ENCODE measurements at places on chromosomes 5 and 9.
A peak's percentile ranks its signal among the peaks of the same experiment; 100 is the strongest.

DNA sequence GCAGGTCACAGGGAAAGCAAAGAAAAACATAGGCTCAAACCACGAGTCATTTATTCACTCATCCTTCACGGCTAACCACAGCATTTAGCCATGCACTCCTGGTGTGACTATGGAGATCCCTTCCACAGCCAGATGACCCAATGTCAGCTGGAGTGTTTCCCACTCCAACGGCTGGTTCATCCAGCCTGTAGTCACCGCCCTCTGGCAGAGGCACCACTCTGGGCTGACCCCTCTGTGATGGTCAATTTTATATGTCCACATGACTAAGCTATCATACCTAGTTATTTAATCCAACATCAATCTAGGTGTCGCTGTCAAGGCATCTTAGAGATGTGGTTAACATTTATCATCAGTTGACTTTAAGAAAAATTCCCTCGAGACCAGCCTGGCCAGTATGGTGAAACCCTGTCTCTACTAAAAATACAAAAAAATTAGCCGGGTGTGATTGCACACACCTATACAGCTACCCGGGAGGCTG lies 9.5 kb upstream of the PHF19 start:
- DNase-seq = no peak

- DNase-seq = no peak
Observed at GRCh38 chr5:97224112-97224750, 41.2 kb upstream of the RIOK2 start.

- DNase-seq = no peak
Observed at GRCh38 chr9:114448706-114449105, 56.6 kb downstream of the WHRN start.

- DNase-seq = no peak
Observed at GRCh38 chr9:75047506-75047905, 19.4 kb upstream of the CARNMT1 start.

- no peak for DNase-seq
Observed at GRCh38 chr5:99141534-99142128, 212.8 kb upstream of the CHD1 start.

DNA sequence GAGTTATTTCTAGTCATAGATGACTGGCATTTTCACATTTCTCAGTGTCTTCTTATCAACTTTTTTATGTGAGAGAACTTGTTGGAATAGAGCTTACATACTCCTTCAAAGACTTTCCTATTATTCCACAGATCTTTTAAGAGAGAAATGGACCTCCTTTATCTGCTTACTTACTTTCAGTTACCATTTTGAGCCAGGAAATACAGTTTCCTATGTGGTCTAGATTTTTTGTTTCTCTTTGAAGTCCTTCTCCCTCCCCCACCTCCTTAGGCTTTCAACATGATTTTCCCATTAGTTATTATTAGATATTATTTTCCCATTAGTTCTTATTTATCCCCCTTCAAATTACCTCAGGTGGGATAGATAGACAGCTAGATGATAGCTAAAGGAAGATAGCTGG lies 289.1 kb upstream of the ITGA1 start:
- DNase-seq = no peak

DNA sequence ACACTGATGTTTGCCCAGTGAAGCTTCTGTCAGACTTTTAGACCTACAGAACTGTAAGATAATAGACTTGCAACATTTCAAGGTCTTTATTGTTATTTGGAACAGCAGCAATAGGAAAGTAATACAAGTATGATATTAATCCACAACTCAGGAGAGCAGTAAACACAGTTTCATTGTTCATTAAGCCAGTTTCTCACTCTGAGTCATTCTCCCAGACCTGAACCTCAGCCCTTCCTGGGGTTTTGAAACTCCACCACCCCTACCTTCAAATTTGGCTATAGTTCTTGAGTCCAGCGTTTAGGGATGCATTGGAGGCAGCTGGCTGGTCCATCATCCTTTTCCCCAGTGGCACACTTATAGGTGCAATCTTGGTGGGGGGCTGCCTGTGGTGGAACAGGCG lies 203.2 kb downstream of the RAB3C start:
- DNase-seq = no peak

GRCh38 chr5:169288066-169288930 lies 12.6 kb downstream of the SLIT3 start:
- DNase-seq = no peak

GRCh38 chr5:97547999-97548738 lies 365.1 kb upstream of the RIOK2 start:
- no peak for DNase-seq

GRCh38 chr5:159616952-159617351 lies 286.7 kb upstream of the IL12B start:
- no peak for DNase-seq

DNA sequence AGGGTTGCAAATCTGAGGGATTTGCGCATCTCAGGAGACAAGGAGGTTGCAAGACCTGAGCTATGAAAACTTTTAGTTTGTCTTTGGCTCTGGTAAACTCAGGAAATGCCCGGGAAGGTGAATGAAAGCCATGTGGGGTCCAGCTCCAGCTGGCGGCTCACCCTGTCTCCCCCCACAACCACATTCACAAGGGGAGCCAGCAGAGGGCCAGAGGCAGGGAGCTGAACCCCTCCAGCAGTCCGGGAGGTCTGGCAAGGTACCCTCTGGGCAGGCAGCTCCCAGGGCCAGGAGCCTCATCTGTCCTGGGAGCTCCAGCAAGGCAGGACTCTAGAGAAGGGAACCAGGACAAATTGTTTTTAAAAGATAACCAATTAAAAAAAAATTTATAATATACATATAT lies 2.5 kb upstream of the FGFR4 start:
- no peak for DNase-seq

DNA sequence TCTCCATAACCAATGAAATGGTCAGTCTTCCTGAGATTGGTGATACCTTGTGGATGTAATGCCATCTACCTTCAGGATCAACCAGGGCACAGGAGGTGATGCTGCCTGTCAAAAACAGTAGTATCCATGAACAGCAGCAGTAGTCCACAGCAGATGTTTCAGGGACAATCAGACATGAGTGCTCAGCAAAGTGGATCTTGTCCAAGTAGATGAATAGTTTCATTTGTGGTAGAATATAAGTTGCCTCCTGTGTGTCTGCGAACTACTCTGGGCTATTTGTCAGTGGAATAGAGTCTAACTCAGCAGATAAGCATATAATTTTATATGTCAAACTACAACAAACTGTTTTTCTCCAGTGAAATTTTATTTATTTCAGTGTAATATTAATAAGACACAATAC lies 1860.1 kb upstream of the ACO1 start:
- DNase-seq = no peak

GRCh38 chr9:115002371-115003120 lies 72.2 kb upstream of the TNFSF8 start:
- no peak for DNase-seq

GRCh38 chr5:139460455-139460854 lies 2.1 kb downstream of the ECSCR start:
- DNase-seq = no peak

DNA sequence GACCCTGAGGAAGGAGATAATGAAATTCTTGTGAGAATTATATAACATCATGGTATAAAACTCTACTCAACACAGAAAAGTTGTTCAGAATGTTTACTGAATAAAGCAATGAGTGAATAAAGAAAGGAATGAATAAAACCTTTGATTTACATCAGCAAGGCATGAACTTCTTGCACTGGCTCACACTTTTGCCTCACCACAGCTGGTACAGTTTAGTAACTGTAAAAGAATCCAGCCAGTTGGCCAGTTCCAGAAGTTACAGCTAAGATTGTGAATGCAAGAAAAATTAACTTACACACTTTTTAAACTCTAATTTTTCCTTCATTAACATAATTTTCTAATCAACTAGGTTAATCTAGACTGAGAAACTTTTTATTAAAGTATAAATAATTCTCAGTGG lies 490.9 kb downstream of the NFIB start:
- no peak for DNase-seq

DNA sequence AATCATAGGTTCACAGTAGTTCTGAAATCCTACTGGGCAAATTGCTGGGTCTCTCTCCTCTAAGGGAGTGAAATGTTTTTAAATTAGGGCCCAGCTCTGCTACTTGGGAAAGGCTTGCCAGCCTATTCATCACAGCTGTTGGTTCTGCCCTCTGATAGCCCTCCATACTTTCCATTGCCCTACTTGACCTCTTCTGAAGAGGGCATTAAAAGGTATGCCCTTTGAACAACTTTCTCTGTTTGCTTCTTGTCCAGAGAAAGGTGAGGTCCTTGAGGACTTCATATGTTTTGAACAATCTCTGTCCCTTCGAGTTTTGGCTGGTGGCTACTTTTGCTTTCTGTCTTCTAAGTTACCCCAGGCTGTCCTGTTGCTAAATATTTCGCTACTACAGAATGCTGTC lies 62.3 kb upstream of the JAK2 start:
- no peak for DNase-seq

- no peak for DNase-seq
Observed at GRCh38 chr9:7802666-7803065, 3.1 kb upstream of the DMAC1 start.

- DNase-seq = no peak
Observed at GRCh38 chr5:176856746-176857145, 42.4 kb downstream of the HK3 start.

GRCh38 chr9:124331580-124331979 lies 73.8 kb downstream of the NEK6 start:
- DNase-seq = no peak

GRCh38 chr5:138336952-138337684 lies 948 bp upstream of the FAM53C start:
- no peak for DNase-seq

GRCh38 chr9:95670122-95670521 lies 153.4 kb upstream of the PTCH1 start:
- no peak for DNase-seq

DNA sequence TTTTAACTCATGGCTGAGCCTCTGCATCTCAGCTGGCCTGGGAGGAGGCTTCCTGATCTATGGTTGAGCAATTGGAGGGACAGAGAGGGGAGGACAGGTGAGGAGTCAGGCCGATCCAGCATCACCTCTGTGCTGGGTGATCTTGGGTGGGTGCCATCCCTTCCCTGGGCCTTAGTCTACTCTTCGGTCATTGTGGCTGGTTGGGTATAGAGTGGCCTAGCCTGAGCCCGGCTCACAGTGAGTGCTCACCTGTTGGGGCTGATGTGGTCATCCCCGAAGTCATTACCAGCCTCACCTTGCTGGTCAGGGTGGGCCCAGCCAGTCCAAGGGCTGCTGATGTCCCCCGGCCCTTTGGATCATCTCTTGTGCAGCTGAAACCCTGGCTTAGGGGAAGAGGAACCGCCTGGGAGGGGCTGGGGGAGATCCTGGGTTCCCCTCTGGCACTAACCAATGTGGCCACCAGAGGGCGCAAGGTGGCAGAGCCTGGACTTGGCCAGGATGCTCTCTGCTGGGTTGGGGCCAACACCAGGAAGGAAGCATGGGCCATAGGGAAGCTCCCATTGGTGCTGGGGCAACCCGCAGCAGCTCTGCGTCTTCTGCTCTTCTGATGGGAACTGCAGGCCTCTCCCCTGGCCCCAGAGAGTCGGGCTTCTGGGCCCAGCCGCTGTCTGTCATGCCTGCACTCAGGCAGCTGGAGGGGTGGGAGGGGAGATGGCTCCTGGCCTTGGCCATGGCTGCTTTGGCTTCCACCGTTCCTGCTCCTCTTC lies 17.3 kb upstream of the ODF2 start:
- DNase-seq = peak; percentile 80

- no peak for DNase-seq
Observed at GRCh38 chr5:151509231-151509630, 61.8 kb downstream of the SLC36A1 start.

DNA sequence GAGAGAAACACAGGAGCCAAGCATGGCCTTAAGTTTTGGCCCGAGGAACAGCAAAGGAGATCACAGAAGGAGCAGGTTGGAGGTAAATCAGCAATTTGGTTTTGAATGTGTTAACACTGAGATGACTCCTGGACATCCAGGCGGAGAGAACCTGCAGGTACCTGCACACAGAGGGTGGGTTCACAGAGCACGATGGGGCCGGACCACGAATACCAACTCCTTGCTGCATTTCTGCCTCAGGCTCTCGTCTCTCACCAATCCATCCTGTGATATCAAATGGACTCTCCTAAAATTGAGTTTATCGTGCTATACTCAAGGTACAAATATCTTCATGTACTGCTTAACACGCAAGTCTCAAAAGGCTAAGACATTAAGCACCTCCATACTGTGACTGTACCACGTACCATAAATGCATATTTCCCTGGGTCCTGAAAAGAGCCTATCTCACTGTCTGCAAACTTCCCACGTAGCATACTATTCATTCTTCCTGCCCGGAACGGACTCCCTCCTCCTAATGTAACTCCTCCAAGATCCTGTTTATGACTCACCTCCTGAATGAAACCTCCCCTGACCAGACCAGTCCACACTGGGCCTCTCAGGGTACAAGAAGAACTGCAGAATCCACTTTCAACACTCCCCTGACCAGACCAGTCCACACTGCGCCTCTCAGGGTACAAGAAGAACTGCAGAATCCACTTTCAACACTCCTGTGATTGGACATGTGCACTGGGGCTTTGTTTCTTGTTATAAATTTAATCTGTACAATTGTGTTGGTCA lies 380.8 kb upstream of the RFX3 start:
- no peak for DNase-seq

DNA sequence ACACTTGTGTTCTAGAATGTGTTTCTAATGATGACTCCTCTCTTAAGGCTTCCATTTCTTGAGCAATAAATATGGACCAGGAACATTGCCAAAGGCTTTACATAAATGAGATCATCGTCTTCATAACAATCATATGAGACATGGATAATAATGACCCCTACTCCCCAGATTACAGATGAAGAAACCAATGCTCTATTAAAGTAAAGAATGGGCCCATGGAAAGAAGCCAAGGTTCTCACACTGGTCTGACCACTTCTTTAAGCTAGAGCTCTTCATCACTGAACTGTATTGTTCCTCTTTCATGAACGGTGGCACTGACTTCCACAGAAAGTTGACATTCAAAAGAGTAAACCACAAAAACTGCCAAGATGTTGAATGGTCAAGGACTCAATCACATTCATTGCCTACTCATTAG lies 65.3 kb downstream of the MARCHF3 start:
- no peak for DNase-seq

- no peak for DNase-seq
Observed at GRCh38 chr5:53426512-53426830, 54.0 kb upstream of the FST start.

DNA sequence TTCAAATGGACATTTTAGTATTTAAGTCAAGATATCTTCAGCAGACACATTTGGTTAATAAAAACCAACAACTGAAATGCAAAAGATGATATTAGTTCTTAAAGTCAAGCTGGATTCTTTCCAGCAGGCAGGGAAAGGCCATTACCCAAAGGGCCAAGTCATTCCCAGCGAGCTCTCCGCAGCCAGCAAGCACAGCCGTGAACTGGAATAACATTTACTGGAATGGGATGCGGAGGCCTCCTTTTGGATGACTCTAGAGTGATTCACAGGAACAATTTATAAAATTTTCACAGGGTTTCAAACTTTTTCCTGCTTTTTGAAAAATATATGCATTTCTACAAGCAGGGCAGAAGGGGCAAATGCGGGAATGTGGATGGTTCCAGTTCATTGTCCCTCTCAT lies 76.6 kb upstream of the DAB2 start:
- no peak for DNase-seq

- DNase-seq = no peak
Observed at GRCh38 chr5:37251665-37252064, 2.5 kb upstream of the CPLANE1 start.

GRCh38 chr9:75683591-75683990 lies 206.9 kb upstream of the PCSK5 start:
- no peak for DNase-seq

Measured in stimulated activated CD4-positive, alpha-beta T cell treated with anti-CD3 and anti-CD28 coated beads, Interleukin-12 subunit alpha, Interleukin-12 subunit beta, amount 100 ng/mL, for 48 hours (primary cell).